CD4-positive, CD25-positive, alpha-beta regulatory T cell (primary cell): ENCODE measurements at places on chromosomes 3 and 15. TPM values are rescaled to one million over a fixed set of nuclear protein-coding genes. Genes with fewer than 3 reads are reported as not detected.

GRCh38 chr3:105253225-105253624 lies 113.5 kb upstream of the ALCAM start:
- no peak for DNase-seq

GRCh38 chr3:11251807-11252176 lies 20.4 kb upstream of the ATG7 start:
- no peak for DNase-seq

DNA sequence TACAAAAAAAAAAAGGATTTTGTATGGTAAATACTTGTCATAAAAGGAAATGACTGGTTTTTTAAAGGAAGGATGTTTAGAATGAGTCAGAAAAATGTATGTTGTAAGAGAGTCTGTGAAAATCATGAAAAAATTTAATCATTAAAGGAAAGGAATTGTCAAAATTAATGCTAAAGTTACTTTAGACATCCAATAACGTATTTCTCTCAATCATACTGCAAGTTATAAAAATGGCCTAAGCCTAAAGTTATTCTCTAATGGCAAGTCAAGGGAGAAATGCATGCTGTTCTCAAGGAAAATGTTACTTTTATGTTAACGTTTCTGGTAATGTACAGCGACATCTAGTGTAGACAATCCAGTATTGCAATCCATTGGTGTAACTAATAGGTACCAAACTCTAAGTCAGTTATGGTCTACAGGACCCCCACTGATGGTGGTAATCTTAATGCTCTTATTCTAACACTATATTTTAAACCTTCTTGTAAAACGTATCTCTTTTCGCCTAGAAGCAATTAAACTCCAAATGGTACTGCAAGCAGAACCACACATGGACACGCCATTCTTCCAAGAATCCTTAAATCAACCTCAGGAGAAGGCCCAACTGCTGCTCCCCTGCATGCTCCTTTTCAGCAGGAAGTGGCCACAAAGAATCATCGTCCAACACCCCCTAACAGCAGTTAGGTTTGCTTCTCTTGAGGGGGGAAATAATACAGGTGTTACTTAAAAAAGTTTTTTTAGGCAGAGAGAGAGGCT lies 35.2 kb downstream of the NCEH1 start:
- peak; percentile 36 for DNase-seq

DNA sequence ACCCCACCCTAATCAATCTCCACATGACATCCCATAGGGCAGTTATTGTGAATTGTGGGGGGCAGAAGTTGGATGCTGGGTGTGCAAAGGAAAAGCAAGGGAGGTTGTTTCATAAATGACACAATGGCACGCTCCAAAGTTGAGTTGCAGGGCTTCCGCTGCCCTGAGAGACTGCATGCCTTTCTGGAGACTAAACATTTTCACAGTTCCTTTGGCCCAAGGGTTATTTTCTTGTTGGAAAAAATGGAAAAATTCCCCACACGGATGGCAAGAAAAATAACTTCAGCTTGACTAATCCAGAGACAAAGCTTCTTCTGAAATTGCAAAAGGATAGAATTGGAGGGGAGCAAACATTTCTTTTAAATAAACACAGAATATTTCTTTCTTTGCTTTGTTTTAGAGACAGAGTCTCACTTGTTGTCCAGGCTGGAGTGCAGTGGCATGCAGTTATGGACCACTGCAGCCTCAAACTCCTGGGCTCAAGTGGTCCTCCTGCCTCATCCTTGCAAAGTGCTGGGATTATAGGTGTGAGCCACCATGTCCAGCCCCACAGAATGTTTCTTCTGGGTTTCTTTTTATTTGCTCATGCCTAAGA lies 19.1 kb upstream of the TPM1 start:
- no peak for DNase-seq

- peak; percentile 70 for DNase-seq
Measured at GRCh38 chr3:72100601-72101187, 315.7 kb upstream of the PROK2 start.

DNA sequence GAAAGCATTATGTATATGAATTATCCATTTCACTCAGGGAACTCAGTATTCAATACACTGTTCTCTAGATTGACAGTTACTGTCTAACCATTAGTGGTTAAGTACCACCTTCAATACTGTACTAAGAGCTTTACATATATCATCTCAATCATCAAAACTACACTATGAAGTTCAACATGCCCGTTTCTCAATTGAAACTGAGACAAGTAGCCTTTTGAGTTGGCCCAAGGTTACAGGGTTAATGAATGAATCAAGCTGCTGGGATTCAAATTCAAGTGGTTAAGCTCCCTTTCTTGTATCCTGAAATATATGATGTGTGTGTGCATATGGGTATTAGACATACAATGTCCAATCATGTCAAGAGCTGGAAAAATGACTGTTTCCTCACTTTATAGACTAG lies 5.8 kb downstream of the TASOR start:
- DNase-seq = no peak

Gene ECE2
- not detected for polyA plus RNA-seq

- DNase-seq = no peak
Measured at GRCh38 chr15:49888323-49888693, 230.7 kb downstream of the ATP8B4 start.

Gene DTWD1
- 15.4 TPM for polyA plus RNA-seq
